ENCODE measurements at places on chromosomes 2 and 18.

DNA sequence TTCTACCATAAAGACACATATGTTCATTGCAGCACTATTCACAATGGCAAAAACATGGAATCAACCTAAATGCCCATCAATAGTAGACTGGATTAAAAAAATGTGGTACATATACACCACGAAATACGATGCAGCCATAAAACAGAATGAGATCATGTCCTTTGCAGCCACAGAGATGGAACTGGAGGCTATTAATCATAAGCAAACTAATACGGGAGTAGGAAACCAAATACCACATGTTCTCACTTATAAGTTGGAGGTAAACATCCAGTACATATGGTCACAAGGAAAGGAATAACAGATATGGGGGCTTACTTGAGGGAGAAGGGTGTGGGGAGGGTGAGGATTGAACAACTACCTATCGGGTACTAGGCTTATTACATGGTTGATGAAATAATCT lies 7.7 kb downstream of the HMSD start:
- peak; percentile 80 for DNase-seq

DNA sequence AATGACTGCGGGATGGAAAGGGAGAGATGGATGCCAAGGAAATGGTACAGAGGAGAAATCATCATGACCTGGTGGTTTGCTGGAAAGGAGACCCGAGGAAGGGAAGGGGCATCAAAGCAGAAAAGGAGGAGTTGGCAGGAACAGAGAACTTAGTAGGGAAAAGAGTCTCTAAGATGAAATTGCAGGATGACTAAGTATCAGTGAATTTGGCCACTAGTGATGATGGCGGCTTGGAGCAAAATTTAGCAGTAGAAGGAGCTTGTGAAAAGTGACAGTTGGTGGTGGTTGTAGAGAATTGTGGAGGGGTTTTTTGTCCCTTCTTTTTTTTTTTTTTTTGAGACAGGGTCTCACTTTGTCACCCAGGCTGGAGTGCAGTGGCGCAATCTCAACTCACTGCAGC lies 10.1 kb downstream of the METAP1D start:
- peak; percentile 29 for DNase-seq

DNA sequence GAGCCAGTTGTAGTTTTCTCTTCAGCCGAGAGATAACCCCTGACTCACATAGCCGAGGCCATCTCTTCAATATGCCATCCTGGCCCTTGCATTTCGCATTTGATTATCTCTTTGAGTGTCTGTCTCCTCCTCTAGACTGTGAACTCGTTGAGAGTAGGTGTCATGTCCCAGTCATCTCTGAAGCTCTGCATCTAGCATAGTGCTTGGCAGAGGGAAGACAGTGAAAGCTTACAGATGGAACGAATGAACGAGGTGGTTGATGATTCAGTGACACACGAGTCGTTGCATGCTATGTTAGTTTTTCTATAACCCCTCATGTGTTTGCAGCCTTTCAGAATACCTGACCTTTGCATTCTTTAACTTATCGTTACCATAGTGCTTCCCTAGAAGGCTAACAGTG lies 59.9 kb upstream of the CYRIA start:
- DNase-seq = no peak

DNA sequence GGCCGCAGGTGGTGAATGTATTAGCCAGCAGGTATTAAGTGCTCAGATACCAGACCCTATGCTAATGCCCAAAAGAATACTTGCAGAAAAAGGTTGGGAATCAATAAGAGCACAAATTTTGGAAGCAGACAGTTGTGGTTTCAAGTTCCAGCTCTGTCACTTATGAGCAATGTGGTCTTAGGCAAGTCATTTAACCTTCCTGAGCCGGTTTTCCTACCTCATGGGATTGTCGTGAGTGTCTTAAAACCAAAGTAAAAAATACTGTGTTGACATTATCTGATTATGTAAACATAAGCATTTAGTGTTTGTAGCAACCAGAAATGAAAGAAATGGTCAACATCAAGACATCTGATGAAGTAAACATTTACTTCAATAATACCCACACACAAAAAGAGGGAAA lies 93.0 kb upstream of the CHST9 start:
- no peak for DNase-seq

- DNase-seq = no peak
Observed at GRCh38 chr18:34212511-34212910, 12.2 kb downstream of the NOL4 start.

GRCh38 chr18:14937271-14937670 lies 189.3 kb downstream of the ANKRD30B start:
- DNase-seq = no peak
